ENCODE measurements at places on chromosomes 6 and 20.

DNA sequence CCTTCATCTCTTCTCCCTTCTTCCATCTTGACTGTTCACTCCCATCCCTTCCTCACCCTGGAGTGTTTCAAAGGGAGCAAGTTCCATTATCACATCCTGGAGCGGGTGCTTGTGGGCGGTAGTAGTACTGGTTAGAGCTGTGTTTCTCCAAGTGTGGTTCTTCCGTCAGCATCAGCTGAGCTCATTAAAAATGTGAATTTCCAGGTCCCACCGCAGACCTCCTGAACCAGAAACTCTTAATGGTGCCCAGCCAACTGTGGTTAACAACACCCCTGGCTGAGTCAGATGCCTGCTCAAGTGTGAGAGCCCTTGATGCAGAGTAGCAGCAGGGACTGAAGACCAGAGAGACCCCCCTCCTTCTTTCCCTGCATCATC is 24.4 kb downstream of the ANGPT4 start:
- no peak for DNase-seq

DNA sequence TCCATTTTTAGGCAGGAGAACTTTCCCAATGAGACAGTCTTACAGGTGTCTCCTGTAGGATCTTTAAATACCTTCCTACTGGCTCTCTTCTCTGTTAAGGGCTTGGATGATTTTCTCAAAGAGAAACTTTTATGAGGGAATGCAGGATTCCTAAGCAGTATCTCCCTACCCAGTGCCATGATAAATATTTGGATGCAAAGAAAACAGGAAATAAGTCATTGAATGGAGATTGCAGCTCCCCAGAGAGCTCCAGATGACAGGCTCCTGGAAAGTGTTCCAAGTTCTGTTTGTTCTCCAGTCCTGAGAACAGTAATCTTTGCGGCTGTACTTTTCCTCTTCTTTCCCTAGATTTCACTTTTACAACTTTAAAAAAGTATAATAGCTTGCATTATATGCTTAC is 2.4 kb upstream of the SCGN start:
- DNase-seq = no peak

DNA sequence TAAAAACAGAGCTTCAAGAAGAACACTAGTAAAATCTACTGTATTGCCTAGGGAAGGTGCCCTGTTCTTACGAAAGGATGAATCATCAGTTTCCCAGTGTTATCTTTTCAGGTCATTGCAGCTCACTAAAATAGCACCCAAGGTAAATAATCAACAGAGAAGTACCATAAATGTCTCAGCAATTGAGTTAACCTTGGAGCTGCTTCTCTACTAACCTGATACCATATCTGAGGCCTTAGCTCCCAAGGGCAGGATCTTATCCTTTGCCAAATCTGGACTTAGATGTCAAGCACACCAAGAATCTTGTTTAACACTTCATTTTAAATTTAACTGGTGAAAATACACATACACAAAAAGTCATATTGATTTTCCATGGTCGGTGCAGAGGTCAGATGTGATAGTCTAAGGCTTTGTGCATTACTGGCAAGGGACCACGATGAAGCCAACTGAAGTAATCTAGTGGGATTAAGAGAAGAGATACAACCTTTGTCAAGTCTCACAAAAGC is 81.5 kb downstream of the EDN1 start:
- DNase-seq = no peak

GRCh38 chr20:63006540-63007359 is at the start of gene BHLHE23:
BHLHE23 (minus strand) TSS chr20:63006964; CDS start chr20:63006774, 190 bp downstream.
- DNase-seq = no peak

DNA sequence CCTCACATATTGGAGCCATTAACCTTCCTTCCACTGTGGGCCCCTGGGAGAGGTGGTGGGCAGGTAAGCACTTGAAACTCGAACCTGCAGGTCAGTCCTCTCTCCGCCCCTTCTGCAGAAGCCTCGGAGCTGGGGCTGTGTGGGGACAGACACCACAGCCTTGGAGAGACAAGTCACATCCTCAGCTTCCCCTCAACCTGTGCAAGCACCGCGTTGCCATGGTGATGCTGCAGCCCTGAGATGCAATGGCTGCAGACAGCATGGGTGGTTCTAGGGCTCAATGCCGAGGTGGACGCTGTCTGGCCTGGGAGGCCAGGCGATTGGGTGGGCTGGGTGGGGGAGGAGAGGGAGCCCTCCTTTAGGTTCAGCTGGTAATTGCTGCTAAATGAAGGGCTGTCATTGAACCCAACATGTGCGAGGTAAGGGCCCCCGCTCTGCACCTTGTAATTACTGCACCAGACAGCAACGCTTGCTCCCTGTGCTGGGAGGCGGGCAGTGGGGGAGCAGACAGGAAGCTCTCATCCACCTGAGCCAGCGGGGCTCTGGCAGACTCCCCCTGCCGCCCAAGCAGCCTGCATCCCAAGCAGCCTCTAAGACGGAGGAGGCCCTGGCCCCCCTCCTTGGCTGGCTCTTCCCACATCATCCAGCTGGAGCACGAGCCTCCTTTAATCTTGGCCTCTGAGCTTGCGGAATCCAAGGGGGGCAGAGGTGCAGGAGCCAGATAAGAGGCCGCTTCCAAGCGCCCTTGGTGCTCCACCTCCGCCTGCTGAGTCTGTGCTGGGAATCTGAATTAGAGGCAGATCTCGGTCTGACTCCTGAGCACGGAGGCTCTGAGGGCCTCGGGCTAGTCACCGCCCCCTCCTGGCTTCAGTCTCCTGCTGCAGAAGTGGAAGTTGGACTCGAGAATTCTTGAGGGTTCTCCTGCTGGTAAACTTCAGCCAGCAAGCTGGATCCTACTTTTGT is 39.8 kb upstream of the CDH22 start:
- DNase-seq = no peak
